NCI-H1694 (cell line): ENCODE measurements at places on chromosomes 7 and 10.

DNA sequence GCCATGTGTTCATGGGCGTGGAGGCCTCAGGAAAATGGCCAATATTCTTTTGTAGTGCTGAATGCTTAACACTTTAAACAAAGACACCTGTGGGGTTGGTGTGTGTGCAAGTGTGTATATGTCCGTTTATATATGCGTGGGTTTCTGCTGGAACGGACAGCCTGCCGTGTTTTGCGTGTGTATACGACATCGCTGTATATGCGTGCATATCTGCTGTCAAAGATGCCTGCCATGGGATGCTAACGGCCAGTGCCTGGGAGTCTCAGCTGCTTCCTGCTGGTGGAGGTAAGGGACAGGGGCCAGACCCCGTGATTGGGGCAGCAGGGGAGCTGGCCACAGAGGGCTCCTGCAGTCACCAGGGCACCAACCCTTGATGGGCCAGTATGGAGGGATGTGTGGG is 216.3 kb upstream of the SHH start:
- no peak for DNase-seq

- no peak for DNase-seq
These were observed 18.9 kb upstream of the ACTA2 start for GRCh38 chr10:88971221-88972061.

- DNase-seq, result no peak
These were observed 43.9 kb downstream of the GRM8 start for GRCh38 chr7:127208860-127209259.

DNA sequence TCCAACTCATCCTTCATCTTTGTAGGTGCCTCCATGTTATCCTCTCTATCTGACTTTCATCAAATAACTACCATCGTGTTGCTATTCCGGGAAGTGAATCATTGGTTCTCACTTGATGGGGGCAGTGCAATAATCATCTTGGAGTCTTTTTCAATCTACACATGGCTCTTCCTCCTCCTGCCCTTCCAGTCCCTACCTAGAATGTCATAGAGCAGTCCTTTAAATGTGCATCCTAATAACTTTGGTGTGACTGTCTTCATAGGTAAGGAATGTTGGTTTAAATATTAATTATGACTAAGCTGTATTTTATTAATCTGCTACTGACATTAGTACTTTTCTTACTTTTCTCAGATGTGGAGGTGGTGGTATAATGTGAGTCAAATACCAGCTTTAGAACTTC is 8.4 kb upstream of the CDK14 start:
- DNase-seq, result no peak

- no peak for DNase-seq
These were observed 30.6 kb upstream of the INSYN2A start for GRCh38 chr10:127227027-127227426.

- DNase-seq, result peak; percentile 82
These were observed 647.7 kb downstream of the GRM8 start for GRCh38 chr7:126605056-126605455.

GRCh38 chr7:157490465-157490912 is 153.7 kb downstream of the DNAJB6 start:
- DNase-seq, result no peak

DNA sequence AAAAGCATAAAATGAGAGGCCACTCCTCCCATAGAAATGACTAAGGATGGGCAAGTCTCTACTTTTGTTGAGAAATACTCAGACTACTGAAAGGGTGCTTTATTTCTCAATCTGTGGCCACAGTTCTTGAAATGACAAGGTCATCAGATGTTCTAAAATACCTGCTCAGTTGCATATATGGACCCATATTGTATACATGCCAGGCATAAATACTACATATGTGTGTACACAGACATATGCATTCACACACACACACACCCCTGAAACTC is 691.5 kb upstream of the SORCS1 start:
- no peak for DNase-seq

DNA sequence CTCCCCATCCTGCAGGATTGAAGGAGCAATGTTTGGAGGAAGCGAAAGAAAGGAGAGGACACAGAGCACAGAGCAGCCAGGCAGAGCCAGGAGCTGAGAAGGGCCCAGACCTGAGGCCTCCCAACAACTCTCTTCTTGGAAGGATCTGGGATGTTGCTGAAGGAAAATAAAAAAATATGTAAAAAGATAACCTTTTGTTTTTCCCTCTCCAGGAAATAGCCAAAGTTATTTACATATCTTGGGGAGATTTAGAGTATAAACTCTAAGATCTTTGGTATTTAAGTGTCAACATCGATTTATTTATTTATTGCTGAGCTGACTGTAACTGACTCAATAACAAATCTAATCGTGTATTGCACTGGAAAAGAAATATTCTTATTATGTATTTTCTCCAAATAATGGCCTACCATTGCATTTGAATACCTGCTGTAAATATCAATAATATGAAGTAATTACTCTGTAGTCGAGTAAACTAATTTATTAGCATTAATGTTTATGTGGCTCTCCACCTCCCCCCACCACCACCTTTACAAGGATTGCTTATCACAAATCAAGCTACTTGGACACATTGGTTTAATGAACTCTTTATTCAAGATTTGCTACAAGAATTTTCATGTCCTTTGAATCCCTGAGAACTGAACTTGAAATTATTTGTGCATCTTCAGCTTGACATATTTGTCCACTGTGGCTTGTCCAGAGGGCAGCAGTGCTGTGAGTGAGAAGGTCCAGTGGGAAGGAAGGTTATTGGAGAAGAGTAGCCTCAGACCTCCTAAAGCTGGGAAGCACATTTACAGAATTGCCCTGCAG is 1.8 kb upstream of the HOXA11 start:
- DNase-seq, result no peak
